ENCODE measurements at places on chromosomes 3 and 15.

DNA sequence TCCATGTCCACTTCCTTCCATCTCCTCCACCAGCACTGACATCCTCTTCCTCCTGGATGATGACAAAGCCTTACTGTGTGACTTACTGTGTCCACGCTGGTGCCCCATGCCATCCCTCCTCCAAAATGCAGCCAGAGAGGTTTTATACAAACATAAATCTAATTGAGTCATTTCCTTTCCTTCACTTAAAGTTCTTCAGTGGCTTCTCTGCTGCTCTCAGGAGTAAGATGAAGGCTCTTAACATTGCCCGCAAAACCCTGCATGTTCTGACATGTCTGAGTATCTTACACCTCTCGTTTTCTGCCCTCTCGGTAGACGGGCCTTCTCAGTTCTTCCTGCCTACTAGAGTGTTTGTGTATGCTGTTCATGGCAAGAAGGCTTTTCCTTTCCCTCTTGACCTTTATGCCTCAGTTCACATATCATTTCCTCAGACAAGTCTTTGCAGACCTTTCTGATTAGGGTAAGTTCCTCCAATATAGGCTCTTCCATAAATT is 175.5 kb downstream of the CFAP20DC start:
- DNase-seq: no peak

- no peak for DNase-seq
Measured at GRCh38 chr3:187808527-187808895, 63.2 kb upstream of the BCL6 start.

GRCh38 chr3:127535106-127535785 is 55.3 kb downstream of the TPRA1 start:
- DNase-seq: no peak

DNA sequence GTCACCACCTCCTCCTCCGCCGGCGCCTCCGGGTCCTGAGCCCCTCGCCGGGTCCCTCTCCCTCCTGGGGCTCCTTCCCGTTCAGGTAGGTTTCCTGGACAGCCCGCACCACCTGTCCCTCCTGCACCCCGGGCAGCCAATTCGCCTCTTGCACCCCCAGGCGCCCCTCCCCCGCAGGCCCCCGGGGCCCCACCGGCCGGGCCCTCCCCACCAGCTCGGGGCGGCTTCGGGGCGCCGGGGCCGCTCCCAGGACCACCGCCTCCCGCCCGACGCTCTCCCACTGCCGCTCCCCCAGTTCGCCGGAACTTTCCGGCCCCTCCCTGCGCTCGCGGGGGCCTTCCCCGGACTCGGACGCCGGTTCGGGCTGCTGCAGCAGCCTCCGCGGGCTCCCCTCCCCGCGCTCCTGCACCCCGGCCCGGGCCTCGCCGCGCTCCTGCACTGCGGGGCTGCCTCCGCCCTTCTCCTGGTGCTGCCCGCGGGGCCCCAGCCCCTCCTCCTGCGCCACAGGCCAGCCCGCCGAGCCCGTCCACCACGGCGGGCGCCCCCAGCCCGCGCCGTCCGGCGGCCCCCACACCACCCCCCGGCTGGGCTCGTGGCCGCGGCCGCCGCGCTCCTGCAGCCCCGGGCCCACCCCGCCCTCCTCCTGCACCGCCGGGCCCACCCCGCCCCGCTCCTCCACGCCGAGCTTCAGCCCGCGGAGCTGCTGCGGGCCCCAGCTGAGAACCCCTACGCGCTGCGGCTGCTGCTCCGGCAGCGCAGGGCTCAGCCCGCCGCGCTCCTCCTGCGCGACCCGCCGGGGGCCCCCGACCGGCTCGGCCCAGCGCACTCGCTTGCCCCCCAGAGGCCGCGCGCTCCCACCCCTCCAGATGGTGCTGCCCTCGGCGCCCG is 587 bp upstream of the TNK2 start:
- no peak for DNase-seq

DNA sequence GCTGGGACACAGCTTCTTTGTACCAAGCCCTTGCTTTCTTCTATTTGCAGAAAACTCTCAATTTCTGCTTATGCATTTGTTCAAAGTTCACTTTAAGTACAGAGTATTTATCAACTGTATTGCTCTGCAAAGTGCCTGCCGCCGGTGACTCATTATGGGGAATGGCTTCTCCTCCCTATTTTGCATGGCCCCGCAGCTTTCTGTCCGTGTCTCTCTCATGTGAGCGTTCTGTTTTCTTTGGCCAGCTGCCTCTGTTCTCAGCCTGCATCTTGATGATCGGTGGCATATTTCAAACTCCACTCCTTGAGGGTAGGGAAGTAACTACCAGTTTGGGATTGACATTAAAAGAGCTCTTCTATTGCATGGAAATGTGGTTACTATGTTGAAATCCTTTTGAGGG is 28.6 kb upstream of the ST8SIA2 start:
- no peak for DNase-seq

GRCh38 chr15:33200903-33201302 is 6.4 kb upstream of the FMN1 start:
- DNase-seq: no peak

DNA sequence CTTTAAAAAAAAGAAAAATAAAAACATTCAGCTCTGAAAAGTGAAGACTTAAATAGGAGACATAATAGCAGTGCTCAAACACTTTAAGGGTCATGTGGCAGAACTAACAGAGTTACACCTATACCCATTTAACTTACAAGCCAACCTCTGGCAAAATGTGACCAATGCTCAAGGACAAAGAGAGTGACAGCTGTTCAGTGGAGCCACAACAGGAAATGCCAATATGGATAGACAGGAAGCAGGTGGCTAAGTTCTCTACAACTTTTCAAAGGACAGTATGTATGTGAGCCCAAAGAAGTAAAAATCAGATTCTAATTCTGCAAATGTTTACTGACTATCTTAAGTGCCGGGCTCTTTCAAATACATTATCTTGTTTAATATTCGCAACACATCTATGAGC is 3.4 kb downstream of the TMCC1 start:
- no peak for DNase-seq

DNA sequence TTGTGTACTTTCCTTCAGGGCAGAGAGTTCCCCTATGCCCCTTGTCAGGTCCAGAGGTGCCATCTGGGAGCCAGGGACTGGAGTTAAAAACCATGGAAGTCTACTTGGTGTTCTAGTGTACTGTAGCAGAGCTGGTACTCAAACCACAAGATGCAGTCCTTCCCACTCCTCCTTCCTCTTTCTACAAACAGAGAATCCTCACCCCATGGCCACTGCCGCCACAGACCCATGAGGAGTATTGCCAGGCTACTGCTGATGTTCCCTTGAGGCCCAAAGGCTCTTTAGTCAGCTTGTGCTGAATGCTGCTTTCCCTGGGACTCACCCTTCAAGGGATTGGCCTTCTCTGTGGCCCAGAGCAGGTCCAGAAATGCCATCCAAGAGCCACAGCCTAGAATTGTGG is 229.2 kb upstream of the ZPLD1 start:
- DNase-seq: no peak

- DNase-seq: no peak
Measured at GRCh38 chr3:34988296-34988695, 651.0 kb upstream of the ARPP21 start.

DNA sequence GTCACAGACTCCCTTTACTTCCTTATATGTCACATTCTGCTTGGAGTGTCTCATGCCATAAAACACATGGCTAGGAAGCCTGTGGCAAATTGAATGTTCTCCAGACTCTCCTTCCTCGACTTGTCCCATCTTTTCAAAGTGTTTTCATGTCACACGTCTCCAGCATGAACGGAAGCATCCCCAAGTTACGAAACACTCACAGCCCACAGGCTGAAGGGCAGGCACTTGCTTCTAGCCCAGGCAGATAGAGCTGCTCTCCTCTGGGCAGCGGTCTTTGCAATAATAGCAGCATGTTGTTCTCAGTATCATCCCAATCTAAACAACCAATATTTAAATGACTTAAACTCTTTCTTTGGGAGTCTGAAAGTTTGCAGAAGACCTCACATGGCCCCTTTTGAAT is 85.3 kb upstream of the ADAMTS9 start:
- DNase-seq: no peak

DNA sequence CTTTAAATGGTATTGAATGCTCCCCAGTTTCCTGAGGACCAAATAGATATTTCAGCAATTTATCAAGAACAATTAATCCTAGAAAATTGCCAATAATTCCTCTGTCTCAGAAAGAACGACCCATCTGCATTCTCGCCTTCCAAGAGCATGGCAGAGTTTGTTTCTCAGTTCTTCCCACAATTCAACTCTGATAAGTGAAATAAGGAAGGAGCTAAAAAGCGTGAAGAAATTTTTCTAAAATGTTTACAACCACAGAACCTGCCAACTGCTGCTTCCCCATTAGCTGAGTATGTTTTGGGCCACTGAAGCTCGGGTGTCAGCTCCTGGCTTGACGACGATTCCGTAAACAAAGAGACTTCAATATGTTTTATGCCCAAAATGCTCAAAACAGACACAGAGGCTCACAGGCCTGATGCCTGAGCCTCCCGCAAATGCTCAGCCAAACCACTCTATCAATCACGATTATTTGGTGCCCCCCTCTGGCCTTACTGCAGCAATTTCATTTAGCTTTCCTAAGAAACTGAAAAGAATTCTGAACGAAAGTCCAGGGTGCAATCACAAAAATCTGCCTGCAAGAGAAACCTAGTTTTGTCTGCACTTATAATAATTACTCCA is 259.2 kb upstream of the CCDC54 start:
- peak; percentile 2 for DNase-seq

- no peak for DNase-seq
Measured at GRCh38 chr15:50886611-50887345, 21.7 kb upstream of the AP4E1 start.

DNA sequence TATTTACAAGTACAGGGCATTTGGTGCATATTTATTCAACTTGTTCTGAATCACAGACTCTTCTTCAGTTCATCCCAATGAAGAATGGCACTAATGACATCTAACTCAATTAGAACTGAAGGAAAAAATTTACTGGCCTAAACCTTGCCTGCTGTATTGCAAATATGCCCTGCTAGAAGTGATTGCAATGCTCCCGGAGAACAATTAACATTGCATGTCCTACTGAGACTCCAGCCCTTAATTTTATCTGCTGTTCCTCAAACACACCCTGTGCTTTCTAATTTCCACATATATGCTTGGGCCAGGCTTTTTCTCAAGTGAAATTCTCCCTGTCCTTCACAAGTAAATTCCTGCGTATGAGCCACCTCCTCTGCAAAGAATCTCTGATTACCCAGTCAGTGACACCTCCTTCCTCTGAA is 8.3 kb downstream of the ACKR4 start:
- DNase-seq: no peak

DNA sequence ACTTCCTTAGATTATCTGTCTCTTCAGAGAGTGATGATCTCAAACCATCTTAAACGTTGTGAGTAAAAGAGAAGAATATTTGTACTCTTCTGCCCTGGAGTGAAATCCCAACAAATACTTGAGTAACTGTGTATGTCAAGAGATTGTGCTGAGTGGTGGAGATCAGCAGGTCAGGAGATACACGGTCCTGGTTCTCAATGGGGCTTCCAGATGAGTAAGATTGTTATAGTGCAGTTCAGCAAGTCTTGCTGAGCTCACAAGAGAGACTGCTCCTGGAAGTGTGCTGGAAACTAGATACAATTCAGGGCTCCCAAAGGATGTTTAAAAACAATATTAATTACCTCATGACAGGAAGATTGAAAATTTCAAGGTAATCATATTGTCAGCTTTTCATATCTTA is 184.3 kb downstream of the AKAP13 start:
- DNase-seq: no peak

- DNase-seq: no peak
Measured at GRCh38 chr3:111585217-111585616, 9.9 kb downstream of the ZBED2 start.

Data from GM12864 (cell line).